CD4-positive, alpha-beta T cell treated with Interleukin-4 for 4 hours (primary cell): ENCODE measurements at places on chromosomes 7 and 10.

- DNase-seq, result no peak
These were observed 31.9 kb downstream of the RNLS start for GRCh38 chr10:88551246-88551645.

DNA sequence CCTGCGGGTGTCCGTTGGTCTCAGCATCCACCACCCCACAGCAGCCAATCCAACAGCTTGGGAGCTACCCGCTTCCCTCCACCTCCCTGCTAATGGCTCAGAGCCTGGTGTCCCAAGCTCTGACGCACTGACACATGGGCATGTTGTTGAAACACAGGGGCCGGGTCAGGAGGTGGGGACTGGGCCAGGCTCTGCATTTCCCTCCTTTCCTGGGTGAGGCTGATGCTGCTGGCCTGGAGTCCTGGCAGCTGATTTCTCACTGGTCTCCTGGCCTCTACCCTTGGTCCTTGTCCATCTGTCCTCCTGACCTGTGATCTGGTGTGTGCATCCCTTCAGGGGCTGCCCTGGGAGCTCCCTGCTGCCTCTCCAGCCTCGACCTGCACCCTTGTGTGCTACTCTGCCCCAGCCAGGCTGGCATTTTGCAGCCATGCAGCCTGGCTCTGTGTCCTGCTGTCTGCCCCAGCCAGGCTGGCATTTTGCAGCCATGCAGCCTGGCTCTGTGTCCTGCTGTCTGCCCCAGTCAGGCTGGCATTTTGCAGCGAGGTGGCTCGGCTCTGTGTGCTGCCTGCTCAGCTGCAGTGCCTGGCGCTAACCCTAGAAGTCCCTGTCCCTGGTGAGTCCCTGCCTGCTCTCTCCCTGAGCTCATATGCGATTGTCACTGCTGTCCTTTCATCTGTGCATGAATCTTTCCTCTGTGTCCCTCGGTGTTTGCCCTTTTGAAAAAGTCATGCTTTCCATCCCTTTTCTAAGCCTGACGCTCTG is 14.0 kb downstream of the AMZ1 start:
- no peak for DNase-seq

DNA sequence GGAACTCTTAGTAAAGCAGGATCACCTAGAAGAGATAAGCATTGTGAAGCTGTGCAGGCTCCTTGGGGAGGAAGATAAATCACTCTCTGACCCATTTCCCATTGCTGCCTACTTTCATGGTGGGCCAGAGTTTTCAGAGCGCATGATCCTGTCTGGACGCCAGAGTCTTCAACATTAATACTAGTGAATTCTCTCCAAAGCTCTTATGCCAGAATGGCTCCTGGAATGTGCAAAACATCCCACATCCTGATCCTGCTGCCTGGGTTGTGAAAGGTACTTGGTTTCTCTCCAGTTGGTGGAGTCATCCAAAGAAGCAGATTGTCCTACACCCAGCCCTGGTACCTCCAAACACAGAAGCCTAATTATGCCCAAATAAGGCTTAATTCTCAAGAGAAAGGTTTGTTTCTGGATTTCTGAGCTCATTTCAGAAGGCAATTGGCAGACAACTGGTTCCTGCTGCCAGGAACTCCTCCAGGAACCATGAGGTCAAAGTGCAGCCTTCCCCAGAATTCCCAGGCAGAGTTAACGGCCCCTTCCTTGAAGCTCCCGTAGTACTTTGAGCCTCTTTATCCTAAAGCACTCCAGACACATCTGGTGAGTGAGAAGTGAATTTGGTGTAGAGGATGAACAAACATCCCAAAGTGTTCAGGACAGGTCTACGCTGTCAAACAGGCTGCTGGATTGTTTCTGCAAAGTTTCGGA is 495.2 kb downstream of the PLXNA4 start:
- DNase-seq, result no peak

GRCh38 chr10:73263693-73264347 is 11.4 kb upstream of the MRPS16 start:
- DNase-seq, result peak; percentile 29

GRCh38 chr10:31724296-31724695 is 204.3 kb downstream of the ARHGAP12 start:
- no peak for DNase-seq

- no peak for DNase-seq
These were observed 7.4 kb upstream of the CYCS start for GRCh38 chr7:25132430-25132829.

DNA sequence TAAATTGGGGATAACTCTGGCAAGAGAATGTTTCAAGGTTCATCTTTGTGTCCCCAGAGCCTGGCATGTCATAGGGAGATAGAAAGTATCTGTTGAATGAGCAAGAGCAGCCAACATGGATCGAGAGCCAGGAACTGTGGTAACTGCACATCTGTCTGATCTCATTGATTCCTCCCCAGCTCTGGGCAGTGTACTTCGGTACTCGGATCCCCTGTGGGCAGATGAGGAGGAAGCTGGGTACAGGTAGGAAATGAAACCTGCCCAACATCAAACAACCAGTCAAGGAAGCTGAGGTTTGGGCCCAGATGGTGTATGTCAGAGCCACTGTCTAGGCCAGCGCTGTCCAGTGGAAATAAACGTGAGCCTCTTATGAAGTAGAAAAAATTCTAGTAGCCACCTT is 76.4 kb downstream of the GRK5 start:
- peak; percentile 33 for DNase-seq
